ENCODE measurements at places on chromosomes 12 and 14.

GRCh38 chr14:30874120-30874998, at the start of gene COCH:
TSS of gene COCH (plus strand) at chr14:30874559. CDS start at chr14:30874939, 380 bp downstream.
- DNase-seq, result no peak

- DNase-seq, result no peak
These were observed 28.9 kb downstream of the ANO6 start for GRCh38 chr12:45244561-45245343.

DNA sequence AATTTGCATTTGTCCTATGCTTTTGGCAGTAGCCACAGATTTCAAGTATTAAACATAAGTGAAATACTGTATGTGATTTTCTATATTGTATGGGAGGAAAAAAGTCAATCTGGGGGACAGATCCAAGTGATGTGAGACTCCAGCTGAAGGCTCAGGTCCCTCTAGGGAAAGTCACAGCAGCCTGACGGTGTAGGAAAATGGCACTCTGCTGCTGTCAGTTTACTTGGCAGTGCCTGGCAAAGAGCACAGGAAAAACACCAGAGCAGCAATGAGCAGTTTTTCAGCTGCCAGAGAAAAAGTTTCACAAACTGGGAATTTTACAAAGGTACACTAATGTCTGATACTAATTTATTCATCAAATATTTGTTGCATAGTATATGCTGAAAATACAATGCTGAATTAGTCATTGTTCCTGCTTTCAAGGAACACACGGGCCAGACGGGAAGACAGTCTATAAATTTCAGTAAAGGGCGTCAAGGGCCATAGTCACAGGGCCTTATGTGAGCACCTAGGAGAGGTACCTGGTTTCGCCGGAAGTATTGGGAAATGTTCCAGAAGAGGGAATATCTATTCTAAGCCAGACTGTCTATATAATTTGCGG, 66.2 kb upstream of the SLC38A2 start:
- no peak for DNase-seq

GRCh38 chr14:58864751-58865513, 227.2 kb downstream of the DACT1 start:
- DNase-seq, result no peak

- no peak for DNase-seq
These were observed 82.7 kb upstream of the ESRRB start for GRCh38 chr14:76293221-76293620.
